A549 treated with dexamethasone at 1 μM for 4 hours (cell line): ENCODE measurements at places on chromosomes 1 and 21. TPM values are rescaled to one million over a fixed set of nuclear protein-coding genes. Genes with fewer than 3 reads are reported as not detected.

Gene TMEM51
- 26.4 to 31.1 TPM (median 30.9 TPM) in 5 replicates for total RNA-seq

Gene SZRD1
- 75.5 to 99.2 TPM (median 95.8 TPM) in 5 replicates for total RNA-seq

Gene GPR157
- 4.1 to 6.4 TPM (median 4.6 TPM) in 5 replicates for total RNA-seq

Gene SPTA1
- total RNA-seq = not detected in 5 replicates

Gene GJC2
- 0.14 to 0.47 TPM (median 0.27 TPM) in 5 replicates for total RNA-seq

Gene SERBP1
- total RNA-seq = 222 to 245 TPM (median 229 TPM) in 5 replicates

Gene AMY1A
- total RNA-seq = not detected in 5 replicates

Gene OPRD1
- 0.01 to 0.02 TPM (median 0.02 TPM) in 4 of 5 replicates, not detected in the other for total RNA-seq

Gene TPTE
- not detected in 5 replicates for total RNA-seq

Gene OLIG2
- 0.02 TPM in 1 of 5 replicates, not detected in the others for total RNA-seq

Gene SLC35D1
- 7.5 to 9.8 TPM (median 8.8 TPM) in 5 replicates for total RNA-seq

Gene SHE
- total RNA-seq = 0.10 to 0.19 TPM (median 0.17 TPM) in 5 replicates

Gene HUNK
- total RNA-seq = 1.2 to 1.6 TPM (median 1.5 TPM) in 5 replicates

Gene LCE1D
- total RNA-seq = not detected in 5 replicates

Gene RHEX
- not detected in 5 replicates for total RNA-seq

Gene ARHGAP30
- total RNA-seq = 0.06 to 0.15 TPM (median 0.14 TPM) in 5 replicates

Gene KCNJ15
- total RNA-seq = 0.16 to 0.22 TPM in 2 of 5 replicates, not detected in the others

Gene ROR1
- total RNA-seq = 8.5 to 11.5 TPM (median 10.5 TPM) in 5 replicates

Gene LAX1
- not detected in 5 replicates for total RNA-seq

Gene CELA2B
- 0.13 TPM in 1 of 5 replicates, not detected in the others for total RNA-seq

Gene TGFBR3
- 6.7 to 9.8 TPM (median 7.9 TPM) in 5 replicates for total RNA-seq

Gene MCOLN3
- 2.8 to 3.8 TPM (median 3.4 TPM) in 5 replicates for total RNA-seq

Gene TOMM40L
- total RNA-seq = 9.3 to 11.1 TPM (median 11.0 TPM) in 5 replicates

Gene FCGR3A
- not detected in 5 replicates for total RNA-seq

Gene ADORA3
- not detected in 5 replicates for total RNA-seq

Gene DHRS3
- total RNA-seq = 41.9 to 52.6 TPM (median 50.9 TPM) in 5 replicates

Gene MPZ
- total RNA-seq = 0.15 to 0.26 TPM (median 0.23 TPM) in 5 replicates

Gene SHISAL2A
- 0.38 to 1.1 TPM (median 0.59 TPM) in 5 replicates for total RNA-seq

Gene SYTL1
- 0.10 to 0.73 TPM (median 0.45 TPM) in 5 replicates for total RNA-seq

Gene OR2T35
- not detected in 5 replicates for total RNA-seq

Gene RNU5D-1
- not detected in 5 replicates for total RNA-seq

Gene TTC22
- total RNA-seq = not detected in 5 replicates

Gene IGSF8
- total RNA-seq = 5.7 to 9.9 TPM (median 8.8 TPM) in 5 replicates

Gene PLA2G2F
- total RNA-seq = not detected in 5 replicates

Gene SWT1
- 1.5 to 2.0 TPM (median 1.8 TPM) in 5 replicates for total RNA-seq

Gene FMO3
- not detected in 5 replicates for total RNA-seq

Gene ADCY10
- 0.04 to 0.14 TPM (median 0.12 TPM) in 4 of 5 replicates, not detected in the other for total RNA-seq

Gene RXRG
- total RNA-seq = 0.05 to 0.08 TPM (median 0.06 TPM) in 3 of 5 replicates, not detected in the others
